ENCODE measurements at places on chromosomes 16 and 17. TPM values are rescaled to one million over a fixed set of nuclear protein-coding genes. Genes with fewer than 3 reads are reported as not detected.
A peak's percentile ranks its signal among the peaks of the same experiment; 100 is the strongest.

GRCh38 chr16:56551796-56552738, 12.8 kb upstream of the MT4 start:
- DNase-seq, result no peak

DNA sequence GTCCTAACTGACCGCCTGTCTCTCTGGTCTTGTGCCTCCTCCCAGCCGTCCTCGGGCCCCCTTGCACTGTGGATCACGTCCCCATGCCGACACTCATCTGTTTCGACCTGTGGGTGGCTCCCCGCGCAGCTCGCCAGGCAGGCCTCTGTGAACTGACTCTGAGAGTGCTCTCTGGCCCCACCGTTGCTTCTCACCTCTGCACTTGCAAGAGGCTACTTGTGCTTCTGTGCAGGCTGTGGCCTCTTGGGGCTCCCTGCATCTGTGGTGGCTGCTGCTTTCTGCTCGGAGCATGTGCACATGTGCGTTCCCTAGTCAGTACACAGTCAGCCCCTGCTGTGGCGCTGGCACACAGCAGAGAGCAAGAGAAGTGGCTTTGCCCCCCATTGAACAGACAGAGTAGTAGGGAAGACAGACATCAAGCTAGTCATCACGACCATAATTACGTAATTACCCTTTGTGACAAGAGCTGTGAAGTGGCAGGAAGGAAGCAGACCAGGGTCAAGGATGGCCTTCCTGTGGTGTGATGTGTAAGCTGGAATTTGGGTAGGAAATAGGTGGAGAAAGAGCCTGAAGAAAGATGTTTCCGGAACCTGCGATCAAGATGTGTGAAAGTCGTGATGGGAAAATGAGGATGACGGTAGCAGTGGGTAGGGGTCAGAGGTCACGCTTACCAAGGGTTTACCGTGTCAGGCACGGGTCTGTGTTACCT, 256.0 kb upstream of the CACNG5 start:
- DNase-seq, result no peak

DNA sequence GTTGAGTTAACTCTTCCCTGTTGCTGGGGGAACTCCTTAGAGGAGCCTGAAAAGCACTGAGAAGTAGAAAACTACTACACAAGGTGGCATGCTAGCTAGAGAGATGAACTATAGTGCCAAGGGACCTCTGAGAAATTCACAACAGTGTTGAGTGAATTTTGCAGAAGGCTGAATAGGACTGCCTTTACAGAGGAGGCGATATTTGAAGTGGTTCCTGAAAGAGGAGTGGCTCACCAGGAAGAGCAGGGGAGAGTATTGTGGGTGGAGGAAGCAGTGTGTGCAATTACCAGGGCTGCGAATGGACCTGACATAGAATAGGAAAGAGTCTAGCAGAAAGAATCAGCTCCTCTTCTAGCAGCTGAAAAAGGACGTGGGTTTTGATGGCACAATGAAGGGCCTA, 66.4 kb downstream of the CDK5R1 start:
- no peak for DNase-seq

The STX1B gene
- not detected for total RNA-seq

GRCh38 chr17:62587554-62587953, 39.9 kb upstream of the MRC2 start:
- no peak for DNase-seq

- DNase-seq, result peak; percentile 31
These were observed 6.4 kb downstream of the PDK2 start for GRCh38 chr17:50101346-50102163.

DNA sequence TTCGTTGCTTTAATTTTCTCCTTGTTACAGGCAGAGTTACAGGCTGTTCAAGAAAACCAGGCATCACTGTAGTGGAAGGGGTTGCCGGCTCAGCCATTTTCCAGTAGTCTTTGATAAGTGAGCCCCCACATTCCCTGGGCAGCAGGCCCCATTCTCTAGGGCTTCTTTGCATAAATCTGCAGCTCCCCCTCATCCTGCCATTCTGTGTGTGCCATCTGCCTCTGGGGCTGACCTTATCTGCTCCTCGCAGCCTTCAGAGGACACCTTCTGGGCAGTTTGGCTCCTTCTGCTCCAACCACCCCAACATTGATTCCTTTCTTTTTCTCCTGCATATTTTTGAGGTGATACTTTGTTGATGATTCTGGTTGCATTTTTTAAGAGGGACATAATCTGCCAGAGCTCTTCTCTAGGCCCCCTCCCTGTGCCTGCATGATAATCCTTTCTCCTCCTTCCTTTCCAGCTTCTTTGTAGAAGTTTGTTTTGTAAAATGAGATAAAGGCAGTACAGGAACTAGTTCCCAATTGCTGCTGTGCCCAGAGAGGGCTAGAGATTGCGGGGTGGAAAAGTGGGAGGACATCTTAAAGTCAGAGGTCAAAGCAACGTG, 17.1 kb downstream of the RND2 start:
- DNase-seq, result no peak

The KRT24 gene
- not detected for total RNA-seq

The GCGR gene
- not detected for total RNA-seq

GRCh38 chr16:85395207-85395912, 217.8 kb upstream of the GSE1 start:
- peak; percentile 98 for DNase-seq

GRCh38 chr17:35534576-35535093, 2.8 kb downstream of the SLFN12L start:
- no peak for DNase-seq

- peak; percentile 84 for DNase-seq
These were observed 1.3 kb downstream of the C16orf86 start for GRCh38 chr16:67667817-67668494.

- no peak for DNase-seq
These were observed 42.4 kb upstream of the LONP2 start for GRCh38 chr16:48201515-48202201.

DNA sequence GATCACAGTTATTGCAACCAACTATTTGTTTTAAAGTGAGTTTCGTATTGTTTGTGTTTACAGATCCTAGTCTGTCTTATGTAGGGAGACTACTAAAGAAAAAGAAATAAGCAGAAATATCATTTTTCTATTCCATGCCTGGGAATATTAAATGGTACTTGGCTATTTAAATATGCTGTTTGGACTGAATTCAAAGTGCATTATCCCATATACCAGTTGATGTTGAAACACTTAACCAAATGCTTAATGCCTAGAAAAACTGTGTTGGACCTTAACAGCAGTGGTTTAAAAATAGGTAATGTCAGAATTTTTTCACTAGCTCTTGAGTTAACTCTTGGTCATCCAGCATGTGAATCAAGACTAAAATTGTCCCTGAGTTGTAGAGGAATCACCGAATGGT, 37.5 kb upstream of the TOM1L1 start:
- no peak for DNase-seq

GRCh38 chr17:73940511-73940910, 263.0 kb upstream of the RPL38 start:
- no peak for DNase-seq

The PDE6G gene
- not detected for total RNA-seq

DNA sequence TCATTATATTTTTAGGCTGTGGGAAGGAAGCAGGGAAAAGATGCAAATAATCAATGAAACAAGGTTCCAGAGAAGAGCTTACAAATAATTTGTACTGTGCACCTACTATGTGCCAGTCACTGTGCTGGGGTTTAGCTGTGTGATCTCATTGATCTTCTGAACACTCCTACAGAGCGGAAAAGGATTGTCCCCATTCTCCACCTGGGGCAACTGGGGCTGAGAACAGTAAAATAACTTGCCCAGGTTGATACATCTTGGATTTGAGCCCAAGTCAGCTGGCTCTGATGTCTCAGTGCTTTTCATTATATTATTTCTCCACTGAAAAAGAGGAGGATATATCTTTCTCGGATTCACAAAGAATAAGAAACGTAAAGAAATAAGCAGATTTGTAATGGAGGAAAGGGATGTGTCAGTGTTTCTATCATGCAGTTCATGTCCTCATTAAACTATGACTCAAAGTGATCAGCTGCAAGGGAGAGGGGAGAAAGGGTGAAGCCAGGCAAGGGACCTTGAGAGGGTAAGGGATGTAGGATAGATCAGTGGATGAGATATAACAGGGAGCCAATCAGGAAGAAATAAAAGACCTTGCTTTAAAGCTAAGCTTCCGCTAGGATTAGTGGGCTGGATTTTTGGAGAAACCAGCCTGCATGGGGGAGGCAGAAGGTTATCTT, 143.6 kb upstream of the NOL11 start:
- no peak for DNase-seq

The GGT6 gene
- total RNA-seq, result not detected

The RCVRN gene
- total RNA-seq, result not detected

GRCh38 chr17:81002409-81003361, 11.0 kb downstream of the CHMP6 start:
- peak; percentile 88 for DNase-seq

- DNase-seq, result no peak
These were observed 113.0 kb upstream of the METRNL start for GRCh38 chr17:82966415-82966814.

All from Daoy (cell line).